H4 (cell line): ENCODE measurements at places on chromosomes 16 and 17. TPM values are rescaled to one million over a fixed set of nuclear protein-coding genes. Genes with fewer than 3 reads are reported as not detected.

Gene MT1G
- not detected in 2 replicates for total RNA-seq

Gene NAGPA
- total RNA-seq = 17.0 and 41.5 TPM in 2 replicates

Gene MYL11
- total RNA-seq = not detected in 2 replicates

Gene UTS2R
- not detected in 2 replicates for total RNA-seq

Gene VAT1L
- total RNA-seq = 6.1 and 6.4 TPM in 2 replicates

Gene ZFP3
- 0.04 and 0.14 TPM in 2 replicates for total RNA-seq

Gene KLHL36
- total RNA-seq = 19.2 and 23.5 TPM in 2 replicates

Gene C16orf96
- not detected in 2 replicates for total RNA-seq

Gene CSH2
- total RNA-seq = not detected in 2 replicates
